GOT3 (cell line): ENCODE measurements at places on chromosomes 7 and 10.

GRCh38 chr7:151796091-151796870 is 80.6 kb downstream of the PRKAG2 start:
- no peak for DNase-seq

DNA sequence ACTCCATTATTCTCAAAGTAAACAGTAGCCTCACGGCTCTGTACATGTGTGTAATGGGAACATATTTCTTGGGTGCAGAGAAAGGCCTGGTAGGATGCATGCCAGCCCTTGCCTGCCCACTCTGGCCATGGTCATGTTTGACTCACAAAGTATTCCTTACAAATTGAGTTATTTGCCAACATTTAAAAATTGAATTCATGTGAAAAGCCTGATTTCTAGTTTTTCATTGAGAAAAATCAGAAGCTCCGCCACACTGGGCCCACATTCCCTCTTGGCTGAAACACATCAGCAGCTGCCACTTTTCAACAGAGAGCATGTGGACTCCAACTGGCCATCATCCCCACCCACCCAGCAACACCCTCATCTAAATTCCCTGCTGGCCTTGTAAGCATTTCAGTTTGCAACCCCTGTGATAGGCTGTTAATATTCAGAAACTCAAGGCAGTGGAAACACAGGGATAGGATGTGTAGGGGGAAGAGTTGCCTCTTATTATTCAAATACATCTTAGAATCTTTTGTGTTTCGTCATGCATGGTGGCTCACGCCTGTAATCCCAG is 40.9 kb downstream of the CDH23 start:
- no peak for DNase-seq

DNA sequence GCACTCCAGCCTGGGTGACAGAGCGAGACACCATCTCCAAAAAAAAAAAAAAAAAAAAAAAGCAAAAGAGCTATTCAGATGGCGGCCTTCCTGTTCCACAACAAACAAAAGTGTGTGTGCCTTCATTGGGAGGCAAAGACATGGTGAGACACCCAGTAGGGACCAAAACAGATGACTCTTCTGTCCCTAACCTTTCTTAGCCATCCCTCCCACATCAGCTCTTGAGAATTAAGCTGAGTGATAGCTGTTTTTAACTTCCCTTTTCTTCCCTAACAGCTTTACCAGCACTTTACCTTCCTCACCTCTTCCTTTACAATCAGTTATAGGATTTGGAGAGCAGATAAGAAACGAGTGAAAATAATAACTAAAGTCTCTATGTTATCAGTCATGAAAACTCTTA is 48.2 kb downstream of the ARMH3 start:
- no peak for DNase-seq

- DNase-seq, result no peak
Observed at GRCh38 chr7:16883918-16884317, 2.1 kb upstream of the AGR3 start.

DNA sequence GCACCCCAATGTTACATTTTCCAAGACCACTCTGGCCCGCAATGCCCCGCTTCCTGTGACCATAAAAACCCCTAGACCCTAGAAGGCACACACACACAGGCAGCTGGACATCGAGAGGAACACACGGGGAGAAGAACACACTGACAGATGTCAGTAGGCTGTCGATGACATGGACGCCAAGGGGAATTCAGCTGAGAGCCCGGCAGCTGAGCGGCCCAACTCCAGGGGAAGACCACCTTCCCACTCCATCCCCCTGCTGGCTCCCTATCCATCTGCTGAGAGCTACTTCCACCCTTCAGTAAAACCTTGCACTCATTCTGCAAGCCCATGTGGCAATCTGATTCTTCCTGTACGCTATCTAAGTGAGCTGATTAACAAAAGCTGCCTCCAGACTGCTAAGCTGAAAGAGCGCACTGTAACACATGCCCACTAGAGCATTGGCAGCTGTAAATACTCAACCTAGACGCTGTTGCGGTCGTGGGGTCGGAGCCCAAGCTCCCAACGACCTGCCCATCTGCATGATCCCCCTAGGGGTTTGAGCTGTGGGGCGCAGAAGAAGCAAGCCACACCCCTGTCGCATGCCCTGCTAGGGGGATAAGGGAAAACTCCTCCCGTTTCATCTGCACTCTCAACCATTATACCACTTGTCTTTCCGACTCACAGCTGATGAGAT is 843.6 kb upstream of the POT1 start:
- no peak for DNase-seq

- no peak for DNase-seq
Observed at GRCh38 chr7:132430861-132431822, 145.1 kb downstream of the PLXNA4 start.

- DNase-seq, result no peak
Observed at GRCh38 chr7:132451161-132451560, 125.1 kb downstream of the PLXNA4 start.

DNA sequence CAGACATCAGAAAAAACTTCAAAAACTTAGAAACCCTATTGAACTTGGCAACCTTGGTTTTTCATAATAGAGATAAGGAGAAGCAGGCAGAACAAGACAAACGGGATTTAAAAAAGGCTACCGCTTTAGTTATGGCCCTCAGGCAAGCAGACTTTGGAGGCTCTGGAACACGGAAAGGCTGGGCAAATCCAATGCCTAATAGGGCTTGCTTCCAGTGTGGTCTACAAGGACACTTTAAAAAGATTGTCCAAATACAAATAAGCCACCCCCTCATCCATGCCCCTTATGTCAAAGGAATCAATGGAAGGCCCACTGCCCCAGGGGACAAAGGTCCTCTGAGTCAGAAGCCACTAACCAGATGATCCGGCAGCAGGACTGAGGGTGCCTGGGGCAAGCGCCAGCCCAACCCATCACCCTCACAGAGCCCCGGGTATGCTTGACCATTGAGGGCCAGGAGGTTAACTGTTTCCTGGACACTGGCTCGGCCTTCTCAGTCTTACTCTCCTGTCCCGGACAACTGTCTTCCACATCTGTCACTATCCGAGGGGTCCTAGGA is 115.3 kb downstream of the NRCAM start:
- DNase-seq, result no peak

GRCh38 chr7:122438492-122438891 is 133.9 kb upstream of the FEZF1 start:
- DNase-seq, result no peak

GRCh38 chr7:124155432-124156022 is 122.7 kb upstream of the TMEM229A start:
- DNase-seq, result no peak

GRCh38 chr7:8094164-8095140 is 125.9 kb downstream of the GLCCI1 start:
- no peak for DNase-seq

- DNase-seq, result no peak
Observed at GRCh38 chr7:77649716-77650349, 46.4 kb upstream of the RSBN1L start.

DNA sequence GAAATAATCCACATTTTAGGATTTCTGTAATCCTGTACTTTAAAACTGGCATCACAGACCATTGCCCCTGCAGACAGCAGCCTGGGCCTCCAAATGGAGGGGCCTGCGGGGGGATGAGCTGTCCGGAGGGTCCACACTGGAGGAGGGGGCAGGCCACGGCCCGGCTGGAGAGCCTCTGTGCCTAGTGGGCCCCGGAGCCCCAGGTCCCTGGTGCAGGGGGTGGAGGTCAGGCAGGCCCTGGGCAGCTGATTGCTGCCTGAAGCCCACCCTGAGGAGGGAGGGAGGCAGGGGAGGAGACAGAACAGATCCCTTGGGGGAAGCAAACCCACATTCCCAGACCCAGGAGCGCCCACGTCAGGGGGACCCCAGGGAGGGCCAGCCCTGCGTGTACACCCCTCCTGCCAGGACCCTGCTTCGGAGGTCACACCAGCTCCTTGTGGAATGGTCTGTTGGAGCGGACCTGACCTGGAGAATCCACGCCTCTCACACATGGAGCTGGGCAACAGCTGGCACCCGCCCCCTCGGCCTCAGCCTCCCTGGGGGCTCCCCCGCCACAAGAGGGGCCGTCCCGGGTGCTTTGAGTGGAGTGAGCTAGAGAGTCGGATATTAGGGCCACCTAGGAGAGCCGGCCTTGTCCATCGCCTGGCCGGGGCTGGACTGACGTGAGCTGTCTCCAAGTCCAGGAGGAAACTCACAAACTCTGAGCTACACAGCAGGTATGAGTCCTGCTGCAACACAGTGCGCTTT is 12.2 kb upstream of the FAM20C start:
- no peak for DNase-seq

GRCh38 chr7:48876087-48876486 is 48.3 kb upstream of the CDC14C start:
- DNase-seq, result no peak

GRCh38 chr10:100359030-100359432 is 12.0 kb downstream of the SCD start:
- no peak for DNase-seq

DNA sequence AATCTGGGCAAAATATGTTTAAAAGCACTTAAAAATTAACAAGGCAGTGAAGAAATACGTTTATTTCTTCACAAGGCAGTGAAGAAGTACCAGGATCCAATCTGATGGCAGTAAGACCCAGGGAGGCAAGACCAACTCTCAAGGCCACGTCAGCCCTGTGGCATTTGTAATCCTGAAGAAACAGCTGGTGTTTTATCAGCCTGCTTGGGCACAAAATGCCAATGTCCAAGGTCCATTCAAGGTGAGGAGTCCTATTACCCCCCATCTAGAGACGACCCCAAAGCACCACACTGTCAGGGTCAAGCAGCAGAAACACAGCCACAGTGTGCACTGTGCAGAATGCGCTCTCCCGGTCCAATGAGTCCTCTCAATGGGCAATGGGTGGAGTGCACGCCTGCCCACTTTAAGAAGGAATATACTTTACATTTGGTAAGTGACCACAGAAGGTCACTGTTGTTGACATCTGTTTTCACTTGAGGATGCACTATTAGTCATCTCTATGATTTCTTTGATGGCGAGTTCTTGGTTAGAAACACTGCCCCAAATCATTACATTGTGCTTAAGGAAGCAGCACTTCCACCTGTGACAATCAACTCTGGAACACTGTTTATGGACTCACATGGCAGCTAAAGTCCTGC is 12.8 kb downstream of the CPXM2 start:
- no peak for DNase-seq

GRCh38 chr10:132577350-132578003 is 39.9 kb downstream of the INPP5A start:
- DNase-seq, result no peak

GRCh38 chr7:23431702-23432199 is 38.5 kb downstream of the IGF2BP3 start:
- DNase-seq, result no peak

GRCh38 chr10:11663763-11664555 is 52.5 kb upstream of the USP6NL start:
- no peak for DNase-seq

DNA sequence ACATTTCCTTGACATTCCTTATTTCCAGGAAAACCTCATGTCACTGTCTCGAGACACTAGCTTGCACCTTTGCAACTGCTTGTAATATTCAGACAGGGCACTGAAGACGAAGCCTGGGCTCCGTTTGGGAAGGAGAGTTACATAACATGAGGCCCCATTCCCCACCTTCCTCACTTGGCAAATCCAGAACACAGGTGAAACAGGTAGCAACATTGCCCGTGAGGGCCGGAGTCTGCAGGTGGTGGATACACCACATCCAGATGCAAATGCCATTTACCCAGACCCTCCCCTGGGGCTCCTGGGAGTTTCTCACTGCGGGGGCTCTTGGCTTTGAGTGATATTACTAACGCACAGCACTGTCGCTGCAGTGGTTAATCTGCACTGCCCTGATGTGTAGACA is 491.0 kb downstream of the PTPRN2 start:
- no peak for DNase-seq

GRCh38 chr10:58951746-58952145 is 224.7 kb upstream of the PHYHIPL start:
- no peak for DNase-seq

GRCh38 chr10:70508912-70509756 is 30.6 kb downstream of the PALD1 start:
- no peak for DNase-seq

GRCh38 chr10:121787169-121787568 is 140.7 kb downstream of the ATE1 start:
- no peak for DNase-seq

- no peak for DNase-seq
Observed at GRCh38 chr10:96661632-96662031, 58.7 kb downstream of the PIK3AP1 start.

GRCh38 chr10:6583447-6583846 is 3.4 kb upstream of the PRKCQ start:
- DNase-seq, result no peak

- no peak for DNase-seq
Observed at GRCh38 chr10:60281331-60281730, 108.3 kb downstream of the ANK3 start.

- DNase-seq, result no peak
Observed at GRCh38 chr10:3755440-3756359, 29.3 kb downstream of the KLF6 start.

DNA sequence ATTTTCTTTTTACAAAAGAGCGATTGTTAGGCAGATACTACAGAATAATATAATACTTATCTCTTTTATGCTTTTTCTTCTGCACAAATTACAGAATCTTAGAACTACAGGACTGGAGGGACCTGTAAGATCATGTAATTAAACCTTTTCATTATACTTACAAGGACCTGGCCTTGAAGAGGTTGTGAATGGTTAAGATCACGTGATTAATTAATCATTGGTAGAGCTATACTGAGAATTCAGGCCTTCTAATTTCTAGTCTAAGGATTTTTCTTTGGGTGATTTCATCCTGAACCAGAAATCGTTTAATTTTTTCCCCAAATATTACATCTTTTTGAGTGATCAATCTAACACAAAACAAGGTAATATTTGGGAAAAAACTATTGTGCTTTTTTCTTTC is 163.8 kb upstream of the SLC26A5 start:
- DNase-seq, result no peak

- DNase-seq, result no peak
Observed at GRCh38 chr7:46539892-46540483, 618.9 kb upstream of the IGFBP3 start.

DNA sequence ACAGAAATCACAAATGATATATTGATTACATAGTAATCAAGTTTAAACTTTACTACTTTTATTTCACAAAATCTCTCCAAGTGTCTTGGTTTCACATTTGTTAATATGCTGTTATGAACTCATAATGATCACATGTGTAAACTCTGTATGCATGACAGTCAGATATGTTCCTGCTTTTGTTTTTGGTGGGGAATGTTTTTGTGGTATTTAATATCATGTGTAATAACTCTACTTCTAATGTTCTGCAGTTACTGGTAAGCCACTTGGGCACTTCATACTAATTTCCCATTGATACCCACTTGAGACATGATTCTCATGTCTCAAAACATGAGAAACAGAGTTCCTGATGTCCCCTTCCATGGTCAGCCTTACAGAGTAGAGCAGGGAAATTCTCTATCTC is 109.1 kb upstream of the INHBA start:
- DNase-seq, result no peak
